ENCODE measurements at places on chromosomes 1 and 21. TPM values are rescaled to one million over a fixed set of nuclear protein-coding genes. Genes with fewer than 3 reads are reported as not detected.
A peak's percentile ranks its signal among the peaks of the same experiment; 100 is the strongest.

The KIF26B gene
- total RNA-seq: 0.76 TPM

The SLAMF8 gene
- not detected for total RNA-seq

The GRHL3 gene
- total RNA-seq: 1.1 TPM

The CD244 gene
- total RNA-seq: not detected

The CELA2B gene
- total RNA-seq: not detected

The OR2L13 gene
- total RNA-seq: not detected

The MAST2 gene
- 20.7 TPM for total RNA-seq

The CACHD1 gene
- 40.7 TPM for total RNA-seq

- 0 out of 2 replicates have a peak, but pooled peaks cover 2% of the 10 kb centered on the region for H3K4me1 ChIP-seq
- H3K36me3 ChIP-seq: no peaks in the 10 kb centered on the region
- DNase-seq: no peak
- H3K27ac ChIP-seq: no peak overlapping the region
Measured at GRCh38 chr1:203335503-203335902, 15.4 kb downstream of the FMOD start.

- DNase-seq: no peak
- H3K4me1 ChIP-seq: no peaks in the 10 kb centered on the region
- no peaks in the 10 kb centered on the region for H3K36me3 ChIP-seq
- H3K27me3 ChIP-seq: no peaks in the 10 kb centered on the region
- H3K27ac ChIP-seq: no peak overlapping the region
- H3K4me3 ChIP-seq: no peak overlapping the region
Measured at GRCh38 chr1:100786870-100787269, 67.3 kb downstream of the VCAM1 start.

DNA sequence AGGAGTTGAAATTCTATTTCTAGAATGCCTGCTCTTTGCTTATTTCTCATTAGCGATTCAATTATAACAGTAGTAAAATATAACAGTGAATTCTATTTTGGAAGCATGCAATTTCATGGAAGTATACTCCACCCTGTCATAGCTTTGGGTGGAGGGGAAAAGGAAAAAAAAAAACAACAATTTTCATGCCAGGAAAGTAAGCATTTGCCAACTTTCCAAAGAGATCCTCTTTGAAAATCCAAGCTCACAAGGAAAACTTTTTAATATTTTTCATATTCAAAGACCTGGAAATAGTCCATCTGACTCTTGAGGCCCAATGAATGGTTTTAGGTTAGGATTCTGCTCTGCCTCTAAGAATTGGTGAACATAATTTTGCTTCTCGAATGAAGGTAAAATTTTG, 134.5 kb downstream of the PTPN14 start:
- H3K4me3 ChIP-seq: no peak overlapping the region
- no peaks in the 10 kb centered on the region for H3K27me3 ChIP-seq
- no peak overlapping the region for H3K27ac ChIP-seq
- no peak for DNase-seq
- peaks cover 20% of the 10 kb centered on the region for H3K4me1 ChIP-seq
- H3K36me3 ChIP-seq: no peaks in the 10 kb centered on the region

DNA sequence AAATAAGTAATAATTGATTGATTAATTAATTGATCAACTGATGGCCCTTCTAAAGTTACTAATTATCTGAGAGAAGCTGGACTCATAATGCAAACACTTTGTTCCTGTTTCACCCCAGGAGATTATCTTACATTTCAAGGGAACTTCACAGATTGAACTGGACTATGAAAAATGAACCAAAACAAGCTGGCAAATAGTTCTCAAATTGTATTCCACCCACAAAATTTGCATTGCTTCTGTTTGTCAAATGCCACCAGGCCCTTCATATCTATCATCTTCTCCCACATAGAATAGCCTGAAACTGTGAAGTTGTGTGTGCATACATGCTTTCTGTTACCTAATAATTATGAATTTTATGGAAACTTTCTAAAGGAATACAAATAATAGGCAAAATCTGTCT, 104.0 kb downstream of the ZNF281 start:
- no peaks in the 10 kb centered on the region for H3K36me3 ChIP-seq
- peaks cover 31% of the 10 kb centered on the region for H3K27me3 ChIP-seq
- no peak overlapping the region for H3K4me3 ChIP-seq
- peaks cover 33% of the 10 kb centered on the region for H3K4me1 ChIP-seq
- DNase-seq: no peak
- H3K27ac ChIP-seq: no peak overlapping the region

DNA sequence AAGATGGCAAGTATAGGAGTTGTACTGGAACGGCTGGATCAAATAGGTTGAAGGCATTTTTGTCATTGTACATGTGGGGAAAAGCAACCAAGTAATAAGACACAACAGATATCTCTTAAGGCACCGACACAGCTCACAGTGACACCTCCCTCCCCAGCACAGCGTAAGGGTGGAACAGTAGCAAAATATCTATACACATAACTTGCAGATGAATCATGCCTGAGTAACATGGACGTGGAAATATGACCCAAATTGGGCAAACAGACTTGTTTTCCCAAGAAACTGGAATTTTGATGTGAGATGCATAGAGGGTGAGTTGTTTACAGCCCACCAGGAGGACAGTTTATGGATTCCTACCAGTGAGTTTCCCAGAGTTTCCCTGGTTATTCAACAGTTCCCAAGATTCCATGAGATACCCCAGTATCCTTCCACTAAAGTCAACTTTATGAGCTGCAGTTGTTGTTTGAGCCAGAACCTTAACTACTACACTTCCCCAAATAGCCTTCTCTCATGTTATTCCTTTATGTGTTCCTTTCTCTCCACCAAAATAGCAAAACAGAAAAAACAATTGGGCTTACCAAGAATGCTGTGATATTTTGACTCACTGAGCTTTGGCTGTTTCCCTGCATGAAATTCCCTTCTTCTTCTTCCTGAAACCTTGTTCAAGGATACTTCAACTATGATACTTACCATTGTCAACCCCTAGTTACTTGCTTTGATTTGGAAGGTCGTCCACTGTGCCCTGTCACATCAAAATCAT, 7.1 kb upstream of the DR1 start:
- H3K4me3 ChIP-seq: no peak overlapping the region
- H3K36me3 ChIP-seq: no peaks in the 10 kb centered on the region
- no peaks in the 10 kb centered on the region for H3K27me3 ChIP-seq
- H3K27ac ChIP-seq: no peak overlapping the region
- H3K4me1 ChIP-seq: peaks cover 18% of the 10 kb centered on the region

GRCh38 chr1:101540161-101540560, 303.3 kb downstream of the S1PR1 start:
- DNase-seq: no peak
- H3K4me3 ChIP-seq: no peak overlapping the region
- no peaks in the 10 kb centered on the region for H3K36me3 ChIP-seq
- H3K4me1 ChIP-seq: no peaks in the 10 kb centered on the region
- H3K27me3 ChIP-seq: no peaks in the 10 kb centered on the region

DNA sequence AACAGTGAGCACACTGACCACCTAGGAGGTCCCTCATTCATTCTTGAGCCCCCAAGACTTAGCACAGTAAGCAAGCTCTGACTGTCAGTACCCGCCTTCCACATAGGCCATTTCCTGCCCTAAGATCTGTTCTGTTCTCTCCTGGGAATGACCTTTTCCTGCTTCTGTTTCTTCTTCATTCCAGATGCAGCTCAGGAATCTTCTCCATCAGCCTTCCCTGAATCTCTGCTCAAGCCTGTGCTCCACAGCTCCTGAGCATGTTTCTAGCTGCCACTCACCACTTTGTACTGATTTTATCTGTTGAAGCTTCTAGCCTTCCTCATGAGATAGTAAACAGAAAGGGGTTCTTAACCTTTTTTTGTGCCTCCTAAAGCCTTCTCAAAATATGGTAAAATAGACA, 56.6 kb downstream of the ZNF281 start:
- no peak overlapping the region for H3K27ac ChIP-seq
- no peak overlapping the region for H3K4me3 ChIP-seq
- H3K27me3 ChIP-seq: no peaks in the 10 kb centered on the region

DNA sequence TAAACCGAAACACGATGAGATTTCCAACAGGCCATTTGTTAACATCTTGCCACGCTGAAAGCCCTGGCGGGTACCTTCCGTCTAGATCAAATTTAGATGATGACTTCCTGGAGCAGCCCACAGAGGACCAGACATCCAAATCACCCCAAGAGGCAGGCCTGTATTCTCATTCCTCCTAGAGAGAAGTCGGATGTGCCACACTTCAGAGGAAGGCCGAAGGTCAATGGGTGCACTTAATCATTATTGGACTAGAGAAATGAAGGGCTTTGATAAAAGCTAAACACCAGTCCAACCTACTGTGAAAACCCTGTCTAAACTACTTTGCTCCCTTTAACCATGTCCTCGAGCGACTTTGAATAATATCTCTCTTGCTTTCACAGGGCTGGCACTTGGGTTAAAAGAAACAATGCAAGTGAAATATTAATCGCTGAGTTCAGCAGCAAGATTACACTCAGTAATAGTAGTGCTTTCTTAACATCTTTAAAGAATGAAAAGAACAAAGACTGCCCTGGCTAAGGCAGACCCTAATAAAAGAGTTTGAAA, 76.5 kb downstream of the BCAR3 start:
- no peaks in the 10 kb centered on the region for H3K27me3 ChIP-seq
- no peak for DNase-seq
- no peaks in the 10 kb centered on the region for H3K36me3 ChIP-seq
- no peak overlapping the region for H3K27ac ChIP-seq
- H3K4me3 ChIP-seq: no peak overlapping the region
- H3K4me1 ChIP-seq: no peaks in the 10 kb centered on the region

- H3K4me3 ChIP-seq: no peak overlapping the region
- DNase-seq: no peak
- peaks cover 7% of the 10 kb centered on the region for H3K36me3 ChIP-seq
- no peaks in the 10 kb centered on the region for H3K27me3 ChIP-seq
- H3K27ac ChIP-seq: no peak overlapping the region
Measured at GRCh38 chr1:220817907-220818306, 31.2 kb downstream of the MTARC1 start.

DNA sequence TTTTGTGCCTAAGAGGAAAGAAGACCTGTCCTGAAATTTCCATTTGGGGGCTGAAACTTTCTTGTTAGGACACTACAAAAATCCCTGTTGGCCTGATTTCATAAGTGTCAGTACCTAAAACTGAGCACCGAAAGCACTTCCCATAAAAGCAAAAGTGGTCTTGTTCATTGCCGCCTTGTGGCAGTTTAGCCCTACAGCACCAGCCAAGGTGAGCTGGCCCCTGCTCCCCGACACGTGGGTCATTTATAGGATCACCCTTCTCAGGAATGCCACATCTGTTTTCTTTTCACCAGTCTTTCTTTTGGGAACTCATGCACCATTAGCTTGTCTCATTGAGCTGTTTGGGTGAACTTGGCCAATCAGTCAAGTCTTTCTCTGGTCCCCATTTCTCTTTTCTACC, 155.8 kb upstream of the KAZN start:
- H3K27ac ChIP-seq: no peak overlapping the region
- H3K4me3 ChIP-seq: no peak overlapping the region
- H3K36me3 ChIP-seq: no peaks in the 10 kb centered on the region
- H3K27me3 ChIP-seq: no peaks in the 10 kb centered on the region
- peak; percentile 56 for DNase-seq

GRCh38 chr1:18630511-18631495, at the start of gene PAX7:
Gene PAX7, plus strand, starts transcription at chr1:18630846. Its CDS starts 758 bp downstream, at chr1:18631604.
- H3K27me3 ChIP-seq: peaks cover 99% of the 10 kb centered on the region
- H3K4me3 ChIP-seq: peak within 1 kb of the TSS; percentile 76
- no peak within 1 kb of the TSS for H3K27ac ChIP-seq
- H3K36me3 ChIP-seq: no peaks in the 10 kb centered on the region
- DNase-seq: peak; percentile 93
- peaks cover 49% of the 10 kb centered on the region for H3K4me1 ChIP-seq

DNA sequence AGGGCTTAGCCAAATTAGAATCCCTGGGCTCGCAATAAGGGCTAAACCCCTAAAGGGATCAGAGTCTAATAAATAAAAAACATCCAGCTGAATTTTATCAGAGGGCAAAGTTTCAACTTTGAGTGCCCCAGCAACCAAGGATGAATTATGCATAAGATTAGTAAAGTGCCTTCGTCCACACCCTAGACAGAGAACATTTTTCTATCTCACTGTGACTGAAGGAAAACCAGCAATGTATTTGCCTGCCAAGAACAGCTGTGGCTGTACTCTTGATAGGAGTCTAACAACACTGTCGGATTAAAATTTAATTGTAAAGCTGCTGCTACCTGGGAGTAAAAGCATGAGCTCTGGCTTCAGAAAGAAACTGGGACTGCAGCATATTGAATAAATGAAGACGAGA, 23.3 kb downstream of the WNT2B start:
- no peak overlapping the region for H3K4me3 ChIP-seq
- peaks cover 8% of the 10 kb centered on the region for H3K4me1 ChIP-seq
- H3K27me3 ChIP-seq: no peaks in the 10 kb centered on the region
- DNase-seq: no peak
- no peaks in the 10 kb centered on the region for H3K36me3 ChIP-seq

- H3K4me3 ChIP-seq: no peak overlapping the region
- H3K27me3 ChIP-seq: peaks cover 20% of the 10 kb centered on the region
- peaks cover 4% of the 10 kb centered on the region for H3K36me3 ChIP-seq
- no peak for DNase-seq
- H3K4me1 ChIP-seq: peaks cover 45% of the 10 kb centered on the region
Measured at GRCh38 chr1:112698366-112699310, 8.3 kb downstream of the RHOC start.

DNA sequence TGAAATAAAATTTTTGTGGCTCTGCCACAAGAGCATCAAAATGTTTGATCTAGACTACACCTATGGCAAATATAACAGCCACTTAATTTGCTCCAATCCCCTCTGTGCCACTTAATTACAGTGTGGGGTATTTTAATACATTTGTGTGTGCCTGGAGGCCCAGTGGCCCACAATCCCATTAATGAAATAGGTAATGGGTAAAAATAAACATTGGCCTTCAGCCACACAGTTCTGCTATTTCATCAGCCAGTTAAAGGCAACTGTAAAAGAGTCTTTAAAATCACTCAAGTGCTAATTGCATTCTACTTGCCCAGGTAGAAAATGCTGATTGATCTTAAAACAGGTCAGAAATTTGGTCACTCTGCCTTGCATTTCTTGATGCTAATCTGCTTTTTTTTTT, 151.6 kb upstream of the UBE2U start:
- H3K4me3 ChIP-seq: no peak overlapping the region
- no peaks in the 10 kb centered on the region for H3K36me3 ChIP-seq
- no peak overlapping the region for H3K27ac ChIP-seq
- H3K4me1 ChIP-seq: peaks cover 3% of the 10 kb centered on the region
- DNase-seq: no peak

- no peaks in the 10 kb centered on the region for H3K27me3 ChIP-seq
- DNase-seq: peak; percentile 16
- no peaks in the 10 kb centered on the region for H3K36me3 ChIP-seq
- peaks cover 28% of the 10 kb centered on the region for H3K4me1 ChIP-seq
- H3K27ac ChIP-seq: no peak overlapping the region
- H3K4me3 ChIP-seq: no peak overlapping the region
Measured at GRCh38 chr1:150558761-150559655, 9.8 kb downstream of the ADAMTSL4 start.

GRCh38 chr21:23624281-23624680, 1983.0 kb downstream of the MRPL39 start:
- H3K27me3 ChIP-seq: no peaks in the 10 kb centered on the region
- H3K27ac ChIP-seq: no peak overlapping the region
- DNase-seq: no peak
- H3K36me3 ChIP-seq: peaks cover 5% of the 10 kb centered on the region
- H3K4me1 ChIP-seq: no peaks in the 10 kb centered on the region

All from GM23338 (cell line).